ENCODE measurements at places on chromosomes 6 and 20.

DNA sequence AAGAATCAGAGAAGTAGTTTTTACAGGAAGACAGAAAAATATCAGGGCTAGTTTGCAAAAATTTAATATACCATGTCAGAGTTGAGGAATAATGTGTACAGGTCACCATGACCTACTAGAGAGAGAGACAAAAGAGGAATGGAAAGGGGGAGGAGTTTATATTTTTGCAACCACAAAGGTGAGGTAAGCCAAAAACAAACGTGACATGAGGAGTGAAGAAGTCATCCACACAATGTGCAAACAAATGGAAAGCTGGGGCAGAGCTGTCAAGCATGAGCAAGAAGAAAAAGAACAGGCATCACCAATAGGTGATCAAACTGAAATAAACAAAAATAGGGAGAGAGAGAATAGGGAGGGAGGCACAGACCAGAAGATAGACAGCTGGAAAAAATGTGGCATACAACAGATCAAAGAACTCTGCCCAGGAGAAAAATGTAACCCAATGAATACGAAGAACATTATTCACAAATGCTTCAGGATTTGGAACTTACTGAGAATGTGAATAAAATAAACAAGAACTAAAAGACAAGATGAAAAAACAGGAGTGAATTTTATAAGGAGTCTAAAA is 15.5 kb downstream of the RARS2 start:
- peak; percentile 45 for DNase-seq

DNA sequence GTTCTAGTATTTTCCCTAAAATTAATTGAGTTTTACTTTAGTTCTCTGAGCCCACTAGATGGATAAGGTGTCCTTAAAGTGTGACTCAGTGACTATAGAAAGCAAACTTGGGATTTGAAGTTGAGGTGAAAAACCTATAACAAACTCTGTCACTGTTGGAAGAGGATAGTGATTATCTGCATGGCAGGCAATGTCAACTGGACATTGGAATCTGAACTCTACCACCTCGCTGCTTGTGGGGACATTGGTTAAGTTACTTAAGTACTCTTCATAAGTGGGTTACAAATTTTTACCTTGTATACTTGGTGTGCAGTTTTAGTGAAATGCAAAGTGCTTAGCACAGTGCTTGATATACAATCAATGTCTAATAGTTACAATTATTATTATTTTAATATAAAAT is 87.9 kb upstream of the B3GAT2 start:
- no peak for DNase-seq

GRCh38 chr6:158514176-158514575 is 45.7 kb upstream of the TMEM181 start:
- DNase-seq: no peak

DNA sequence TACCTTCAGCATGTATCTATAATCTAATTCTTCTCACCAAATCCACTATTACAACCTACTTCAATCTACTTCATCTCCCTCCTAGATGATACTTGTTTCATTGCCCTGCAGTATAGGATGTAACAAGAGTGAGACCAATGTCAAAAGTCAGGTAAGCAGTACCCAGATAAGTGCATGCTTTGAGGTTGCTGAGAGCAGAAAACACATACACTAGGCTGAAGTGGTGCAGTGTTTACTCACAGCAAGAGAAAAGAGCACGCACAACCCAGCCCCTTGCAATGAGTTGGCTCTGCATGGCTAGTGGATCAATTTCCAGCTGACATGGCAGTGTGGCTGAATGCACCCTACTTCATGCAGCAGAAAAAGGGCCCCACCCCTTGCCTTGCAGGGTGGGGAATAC is 199.9 kb downstream of the EPHA7 start:
- peak; percentile 38 for DNase-seq

GRCh38 chr6:34319471-34319885 is 70.7 kb upstream of the SMIM29 start:
- no peak for DNase-seq

DNA sequence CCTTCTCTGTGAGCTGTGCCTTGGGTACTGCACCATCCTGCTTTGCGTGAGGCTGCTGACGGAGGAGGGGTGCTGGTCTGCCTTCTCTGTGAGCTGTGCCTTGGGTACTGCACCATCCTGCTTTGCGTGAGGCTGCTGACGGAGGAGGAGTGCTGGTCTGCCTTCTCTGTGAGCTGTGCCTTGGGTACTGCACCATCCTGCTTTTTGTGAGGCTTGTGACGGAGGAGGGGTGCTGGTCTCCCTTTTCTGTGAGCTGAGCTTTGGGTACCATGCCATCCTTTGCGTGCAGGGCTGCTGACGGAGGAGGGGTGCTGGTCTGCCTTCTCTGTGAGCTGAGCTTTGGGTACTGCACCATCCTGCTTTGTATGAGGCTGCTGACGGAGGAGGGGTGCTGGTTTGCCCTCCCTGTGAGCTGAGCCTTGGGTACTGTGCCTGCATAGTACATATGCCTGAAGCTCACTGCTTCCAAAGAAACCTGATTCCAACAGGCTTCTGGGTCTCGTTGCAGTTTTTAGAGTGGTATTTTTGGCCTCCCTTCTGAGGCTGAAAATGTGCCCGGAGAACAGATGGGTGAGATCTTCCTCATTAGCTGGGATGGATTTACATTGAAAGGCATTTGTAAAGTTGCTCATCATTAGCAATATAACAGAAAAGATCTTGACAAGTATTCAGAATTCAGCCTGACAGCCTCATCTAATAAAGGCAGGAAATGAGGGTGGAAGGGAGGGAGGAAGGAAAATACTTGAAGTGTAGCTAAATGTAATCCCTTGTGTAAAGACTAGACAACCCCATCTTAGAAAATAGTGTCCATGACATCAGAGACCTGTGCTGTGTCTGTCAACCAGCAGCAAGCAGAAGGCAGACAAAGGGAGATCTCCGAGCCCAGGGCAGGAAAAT is 46.8 kb upstream of the UNC93A start:
- no peak for DNase-seq

GRCh38 chr6:79797912-79798311 is 149.4 kb downstream of the ELOVL4 start:
- no peak for DNase-seq

GRCh38 chr6:103516336-103516735 is 1343.4 kb downstream of the HACE1 start:
- DNase-seq: no peak

DNA sequence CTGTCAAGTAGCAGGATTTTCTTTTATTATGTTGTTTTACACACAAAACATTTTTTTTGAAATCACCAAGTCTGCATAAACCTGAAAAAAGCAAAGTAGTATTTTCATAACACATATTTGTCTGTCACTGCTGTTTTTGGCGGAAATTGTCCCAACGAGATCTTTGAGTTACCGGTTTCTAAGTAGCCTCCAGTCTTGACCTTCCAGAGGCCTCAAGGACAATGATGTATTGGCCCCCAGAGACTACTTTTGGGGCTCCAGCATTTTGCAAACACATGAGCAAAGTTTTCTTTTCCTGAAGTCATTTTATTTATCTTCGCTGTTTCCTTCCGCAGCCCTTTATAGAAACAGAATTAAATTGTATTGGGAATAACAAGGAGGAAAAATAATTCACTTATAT is 862.6 kb downstream of the KIF16B start:
- DNase-seq: no peak

DNA sequence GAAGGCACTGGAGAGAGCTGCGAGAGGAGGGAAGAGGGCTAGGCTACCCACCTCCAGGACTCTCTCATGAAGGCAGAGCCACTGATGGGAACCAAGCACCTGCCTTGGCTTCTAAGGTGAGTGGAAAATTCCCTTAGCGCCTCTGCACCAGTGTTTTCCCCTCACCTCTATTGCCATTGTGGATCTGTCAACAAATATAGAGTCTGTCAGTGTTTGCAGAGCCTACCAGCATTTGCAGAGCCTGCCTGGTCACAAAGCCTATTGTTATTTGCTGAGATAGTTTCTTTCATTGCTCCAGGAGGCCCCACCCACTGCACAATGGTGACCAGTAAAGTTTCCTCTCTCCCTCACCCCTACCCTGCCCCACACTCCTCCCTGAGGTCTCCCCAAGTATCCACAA is 141.9 kb downstream of the MRPL14 start:
- no peak for DNase-seq

Data from NCI-H510A (cell line).